ENCODE measurements at places on chromosomes 1 and 21. TPM values are rescaled to one million over a fixed set of nuclear protein-coding genes. Genes with fewer than 3 reads are reported as not detected.

- DNase-seq, result no peak
Measured at GRCh38 chr21:41369920-41370839, 8.4 kb downstream of the MX2 start.

CELA2B gene
- total RNA-seq, result 0.41 TPM

TRAF3IP3 gene
- 3.4 TPM for total RNA-seq

ADAMTS4 gene
- 18.9 TPM for total RNA-seq

CNST gene
- total RNA-seq, result 27.5 TPM

GRCh38 chr1:37515185-37516034 lies 844 bp upstream of the MEAF6 start:
- DNase-seq, result no peak

All from tongue (tissue), 3 donors.